ENCODE measurements at places on chromosomes 11 and 22.

- DNase-seq: no peak
Measured at GRCh38 chr22:47943729-47944700, 1181.6 kb downstream of the TBC1D22A start.

- no peak for DNase-seq
Measured at GRCh38 chr22:19803736-19804267, 43.2 kb downstream of the TBX1 start.

- DNase-seq: no peak
Measured at GRCh38 chr22:36149441-36149840, 11.1 kb downstream of the APOL3 start.

DNA sequence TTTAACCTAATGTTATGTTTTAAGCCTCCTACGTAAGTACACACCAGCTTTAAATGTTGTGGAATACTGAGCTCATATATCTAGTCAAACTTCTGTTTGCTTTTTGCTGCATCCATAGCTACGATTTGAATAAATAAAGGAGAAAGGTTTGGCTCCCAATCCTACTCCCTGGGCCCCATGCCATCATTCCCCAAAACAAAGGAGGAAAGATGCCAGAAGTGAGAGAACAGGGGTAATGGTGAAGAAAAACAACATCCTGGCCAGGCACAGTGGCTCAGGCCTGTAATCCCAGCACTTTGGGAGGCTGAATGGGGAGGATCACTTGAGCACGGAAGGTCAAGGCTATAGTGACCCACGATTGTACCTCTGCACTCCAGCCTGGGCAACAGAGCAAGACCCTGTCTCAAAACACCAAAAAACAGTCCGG is 26.5 kb downstream of the SCGB1A1 start:
- no peak for DNase-seq

DNA sequence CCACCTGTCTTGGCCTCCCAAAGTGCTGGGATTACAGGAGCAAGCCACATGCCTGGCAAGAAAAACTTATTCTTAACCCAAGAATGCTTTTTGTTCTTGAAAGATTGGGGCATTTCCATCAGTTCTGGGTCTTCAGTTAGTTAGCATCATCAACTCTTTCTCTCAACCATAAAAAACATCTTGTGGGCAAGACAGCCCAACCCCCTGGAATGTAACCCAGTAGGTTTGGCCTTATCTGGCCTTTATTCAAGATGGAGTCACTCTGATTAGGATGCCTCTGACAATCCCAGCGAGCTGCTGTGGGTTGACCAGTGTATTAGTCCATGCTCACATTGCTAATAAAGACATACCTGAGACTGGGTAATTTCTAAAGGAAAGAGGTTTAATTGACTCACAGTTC is 9.2 kb upstream of the TPCN2 start:
- no peak for DNase-seq

DNA sequence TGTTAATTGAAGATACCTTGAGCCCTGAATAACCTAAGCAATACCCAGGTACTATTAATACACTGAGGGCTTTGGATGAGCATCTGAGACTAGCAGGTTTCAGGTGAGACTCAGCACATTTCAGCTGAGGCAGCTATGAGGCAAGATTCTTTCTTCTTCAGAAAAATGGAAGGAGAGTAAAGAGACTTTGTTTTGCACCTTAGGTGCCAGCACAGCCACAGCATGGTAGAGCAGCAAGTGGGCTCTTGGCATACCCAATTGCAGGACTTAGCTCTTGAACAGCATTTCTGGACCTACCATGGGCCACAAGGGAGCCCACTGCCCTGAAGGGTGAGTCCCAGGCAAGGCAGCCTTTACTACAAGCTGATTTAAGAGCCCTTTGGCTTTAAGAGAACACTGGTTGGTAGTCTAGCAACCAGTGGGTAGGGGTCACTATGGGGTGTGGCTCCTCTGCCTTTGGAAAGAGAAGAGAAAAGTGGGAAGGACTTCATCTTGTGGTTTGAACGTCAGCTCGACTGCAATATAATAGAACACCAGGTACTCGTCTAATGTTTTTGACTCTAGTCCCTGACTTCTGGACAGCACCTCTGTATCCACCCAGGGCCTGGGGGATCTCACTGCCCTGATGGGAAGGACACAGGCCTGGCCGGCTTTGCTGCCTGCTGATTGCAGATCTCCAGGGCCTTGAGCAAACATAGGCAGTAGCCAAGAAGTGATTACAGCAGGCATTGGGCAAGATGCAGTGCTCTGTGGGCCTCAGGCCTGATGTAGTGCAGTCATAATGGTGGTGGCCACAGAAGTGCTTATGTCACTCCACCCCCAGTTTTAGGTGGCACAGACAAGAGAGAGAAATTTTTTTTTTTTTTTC is 73.3 kb downstream of the GLYATL1 start:
- DNase-seq: no peak

- no peak for DNase-seq
Measured at GRCh38 chr11:73921180-73921579, 29.6 kb upstream of the DNAJB13 start.

Data from gastrocnemius medialis (tissue), 4 donors.